ENCODE measurements at places on chromosomes 11 and 22. TPM values are rescaled to one million over a fixed set of nuclear protein-coding genes. Genes with fewer than 3 reads are reported as not detected.

The TRIM64 gene
- total RNA-seq, result not detected

The SEPTIN5 gene
- 10.6 TPM for total RNA-seq

The RAG2 gene
- total RNA-seq, result not detected

The SCO2 gene
- 1.7 TPM for total RNA-seq

The ROBO4 gene
- 5.7 TPM for total RNA-seq

The BDNF gene
- total RNA-seq, result 0.42 TPM

The ADSL gene
- total RNA-seq, result 107 TPM

The MAPK11 gene
- total RNA-seq, result 3.0 TPM

The OR8G5 gene
- not detected for total RNA-seq
